Mucosa of descending colon (tissue), 3 donors: ENCODE measurements at places on chromosomes 12 and 14. TPM values are rescaled to one million over a fixed set of nuclear protein-coding genes. Genes with fewer than 3 reads are reported as not detected.

GRCh38 chr14:54711812-54712464 is 145.0 kb downstream of the SAMD4A start:
- DNase-seq: no peak

The PRIM1 gene
- total RNA-seq: 6.3 TPM

GRCh38 chr12:82314406-82314892 is 43.7 kb downstream of the CCDC59 start:
- DNase-seq: peak; percentile 54

- DNase-seq: no peak
These were observed 268.8 kb downstream of the DUSP6 start for GRCh38 chr12:89083491-89083890.

- peak; percentile 95 for DNase-seq
These were observed at the start of gene GLTP for GRCh38 chr12:109880043-109880931. Gene GLTP, minus strand, starts transcription at chr12:109880541. Its CDS starts 167 bp downstream, at chr12:109880374.
